ELF-1 (cell line): ENCODE measurements at places on chromosomes 6 and 20.

DNA sequence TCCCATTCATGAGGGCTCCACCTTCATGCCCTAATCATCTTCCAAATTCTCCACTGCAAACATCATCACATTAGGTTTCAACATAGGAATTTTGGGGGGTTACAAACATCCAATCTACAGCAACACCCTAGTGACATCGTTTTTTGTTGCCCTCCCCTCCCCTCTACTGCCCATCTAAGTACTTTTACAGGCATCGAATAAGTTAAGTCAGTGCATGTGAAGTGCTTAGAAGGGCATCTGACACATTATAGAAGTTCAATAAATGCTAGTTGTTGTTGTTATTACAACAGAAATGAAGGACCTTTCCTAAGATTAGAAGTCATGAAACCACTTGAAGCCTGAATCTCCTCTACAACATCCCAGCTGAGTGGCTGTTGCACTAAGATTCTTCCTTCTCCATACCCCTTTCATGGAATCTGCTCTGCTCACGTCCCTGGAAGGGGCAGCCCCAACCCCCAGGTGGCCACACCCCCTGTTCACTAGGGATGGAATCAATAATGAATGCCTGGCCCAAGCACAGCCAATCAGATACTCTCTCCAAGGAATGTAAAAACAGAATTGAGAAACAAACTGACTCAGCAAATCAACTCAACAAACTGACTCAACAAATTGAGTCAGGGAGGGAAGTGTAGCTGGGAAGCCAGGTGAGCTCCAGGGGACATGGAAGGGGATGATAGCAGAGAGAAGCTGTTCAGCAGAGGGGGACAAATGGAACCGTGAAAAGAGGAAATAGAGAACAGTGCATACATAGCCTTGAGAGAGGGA lies 3.9 kb upstream of the LRP11 start:
- DNase-seq = peak; percentile 47

- DNase-seq = no peak
These were observed 10.1 kb downstream of the ISM1 start for GRCh38 chr20:13231031-13231752.

GRCh38 chr6:107152638-107153430 lies 37.5 kb upstream of the BEND3 start:
- DNase-seq = no peak

- DNase-seq = no peak
These were observed 222.8 kb upstream of the RUNX2 start for GRCh38 chr6:45105170-45105820.

DNA sequence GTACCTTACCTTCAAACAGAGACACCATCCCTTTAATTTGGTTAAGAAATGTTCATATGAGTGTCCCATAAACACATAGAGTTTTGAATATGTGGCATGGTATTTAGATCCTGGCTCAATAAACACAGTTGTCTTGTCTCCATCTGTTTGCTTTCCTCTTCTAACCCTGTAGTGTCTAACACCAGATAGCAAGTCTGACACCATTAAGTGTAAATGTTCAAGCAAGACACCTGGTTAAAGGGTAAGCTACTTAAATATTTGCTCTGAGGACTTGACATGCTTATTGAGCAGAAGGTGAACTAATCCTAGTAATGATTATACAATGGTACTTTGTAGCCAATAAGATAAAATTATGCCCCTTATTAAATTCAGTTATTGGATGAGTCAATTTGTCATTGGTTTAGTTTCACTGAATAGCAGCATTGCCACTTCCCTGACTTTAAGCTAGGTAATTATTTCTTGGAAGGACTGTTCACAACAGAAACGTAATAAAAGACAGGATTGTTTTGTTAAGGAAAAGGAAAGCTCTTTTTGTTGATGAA lies 26.9 kb upstream of the GOPC start:
- DNase-seq = no peak

- DNase-seq = no peak
These were observed 482.9 kb downstream of the PTPRT start for GRCh38 chr20:42706759-42707158.

DNA sequence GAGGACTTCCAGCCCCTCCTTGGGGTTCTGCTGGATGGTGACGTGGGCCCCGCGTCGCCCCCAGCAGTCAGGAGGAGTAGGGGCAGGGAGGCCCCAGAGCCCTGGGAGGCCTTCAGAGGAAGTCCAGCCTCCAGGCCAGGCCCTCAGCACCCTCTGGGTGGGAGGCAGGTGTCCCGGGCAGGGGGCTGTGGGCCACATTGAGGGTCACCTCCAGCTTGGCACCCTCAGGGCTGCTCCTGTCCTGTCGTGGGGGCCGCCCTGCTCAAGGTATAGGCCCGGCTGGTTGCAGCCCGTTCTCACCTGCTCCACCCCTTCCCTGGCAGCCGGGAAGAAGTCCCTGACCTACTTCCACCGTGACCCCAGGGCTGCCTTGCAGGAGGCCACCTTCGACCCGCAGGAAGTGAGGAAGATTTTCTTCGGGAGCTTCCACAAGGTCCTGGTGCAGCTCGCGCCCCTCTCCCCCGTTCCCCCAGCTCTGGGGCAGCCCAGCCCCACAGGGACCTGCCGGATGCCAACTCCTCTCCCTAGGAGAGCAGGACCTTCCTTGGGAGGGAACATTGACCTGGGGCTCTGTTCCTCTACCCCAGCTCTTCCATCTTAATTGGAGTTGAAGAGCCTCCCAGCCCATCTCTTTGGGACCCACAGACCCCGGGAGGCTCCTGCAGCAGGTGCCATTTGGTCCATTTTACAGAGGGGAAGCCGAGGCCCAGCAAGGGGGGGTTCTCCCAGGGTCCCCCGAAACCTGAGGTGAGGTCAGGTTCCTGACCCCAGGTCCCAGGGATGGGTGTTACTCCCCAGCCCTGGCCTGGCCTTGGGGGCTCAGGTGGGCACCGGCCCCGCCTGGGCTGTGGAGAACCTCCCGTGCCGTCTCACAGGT lies 26.4 kb downstream of the COL20A1 start:
- DNase-seq = no peak

GRCh38 chr6:151390851-151391470 lies 398 bp downstream of the ZBTB2 start:
- DNase-seq = peak; percentile 66

DNA sequence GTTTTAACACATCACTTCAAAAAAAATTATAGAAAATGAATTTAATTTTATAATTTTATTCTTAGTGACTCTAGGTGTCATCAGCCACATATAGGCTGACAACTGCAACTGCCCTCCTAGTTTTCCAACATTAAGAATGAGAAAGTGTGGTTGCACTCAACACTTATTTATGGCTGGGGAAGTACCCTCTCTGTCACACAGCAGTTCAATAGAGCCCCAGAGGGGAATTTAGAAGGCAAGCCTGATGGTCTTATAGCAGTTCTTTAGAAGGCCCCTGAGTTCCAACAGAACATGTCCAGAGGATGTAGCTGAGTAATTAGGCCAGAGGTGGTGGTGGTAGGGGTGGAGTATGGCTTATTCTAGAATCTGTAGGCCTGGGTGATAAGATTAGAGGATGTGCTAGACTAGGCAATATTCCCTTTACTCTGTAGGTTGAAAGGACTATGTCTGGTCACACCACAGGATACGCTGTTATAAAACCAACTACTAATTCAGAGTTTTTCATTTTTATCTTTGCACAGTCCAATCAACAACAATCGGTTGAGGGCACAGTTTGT lies 226.5 kb upstream of the CITED2 start:
- no peak for DNase-seq

DNA sequence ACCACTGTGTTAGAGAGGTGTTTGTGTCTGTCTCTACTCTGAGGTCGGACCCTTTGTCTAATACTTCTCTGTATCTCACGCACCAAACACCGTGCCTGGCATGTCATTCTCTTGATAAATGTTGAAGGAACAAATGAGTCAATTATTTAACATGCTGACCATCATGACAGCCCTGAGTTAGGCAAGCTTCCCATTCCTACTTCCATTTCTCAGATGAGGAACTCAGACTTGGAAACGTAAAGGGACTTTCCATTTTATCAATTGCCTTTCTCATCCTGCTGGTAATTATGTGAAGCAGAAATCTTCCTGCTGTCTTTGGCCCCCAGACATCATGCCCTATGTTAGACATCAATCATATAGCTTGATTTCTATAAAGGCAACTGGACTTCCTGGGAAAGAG lies 227.0 kb upstream of the ECI2 start:
- DNase-seq = no peak

GRCh38 chr6:138868181-138868580 lies 72.3 kb downstream of the ECT2L start:
- no peak for DNase-seq

- peak; percentile 32 for DNase-seq
These were observed 113.9 kb downstream of the ELOVL4 start for GRCh38 chr6:79833264-79833963.

GRCh38 chr6:108777536-108777935 lies 70.7 kb upstream of the ARMC2 start:
- DNase-seq = no peak

DNA sequence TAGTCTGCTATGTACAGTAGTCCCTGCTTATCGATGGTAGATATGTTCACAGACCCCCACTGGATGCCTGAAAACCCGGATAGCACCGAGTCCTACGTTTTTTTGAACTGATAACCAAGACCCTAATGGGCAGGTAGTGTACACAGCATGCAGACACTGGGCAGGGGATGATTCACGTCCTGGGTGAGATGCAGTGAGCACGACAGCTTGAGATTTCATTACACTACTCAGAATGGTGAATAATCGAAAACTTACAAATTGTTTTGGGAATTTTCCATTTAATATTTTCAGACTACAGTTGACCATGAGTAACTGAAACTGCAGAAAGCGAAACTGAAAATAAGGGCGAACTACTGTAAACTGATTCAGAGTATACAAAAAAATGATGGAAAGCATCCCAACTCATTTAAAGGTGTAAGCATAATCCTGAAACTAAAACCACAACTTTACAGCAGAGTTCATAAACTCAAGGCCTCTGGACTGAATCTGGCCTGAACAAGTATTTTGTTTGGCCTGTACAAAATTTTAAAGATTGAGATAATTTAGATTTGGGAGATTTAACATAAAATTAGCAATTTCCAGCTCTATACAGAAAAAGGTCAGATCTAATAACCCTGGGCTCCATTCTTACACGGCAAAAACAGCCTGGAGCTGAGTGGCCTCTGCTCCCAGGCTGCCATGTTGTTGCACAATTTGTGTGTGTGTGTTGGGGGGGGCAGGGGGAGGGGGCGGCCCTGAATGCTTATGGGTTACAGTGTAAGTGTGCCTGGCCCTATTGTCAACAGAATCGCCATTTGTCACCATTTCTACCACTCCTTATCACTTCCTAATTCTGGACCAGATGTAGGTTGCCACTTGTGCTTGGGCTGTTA lies 34.9 kb downstream of the RNF24 start:
- DNase-seq = peak; percentile 20

- no peak for DNase-seq
These were observed 33.3 kb upstream of the TPBG start for GRCh38 chr6:82330171-82330804.

DNA sequence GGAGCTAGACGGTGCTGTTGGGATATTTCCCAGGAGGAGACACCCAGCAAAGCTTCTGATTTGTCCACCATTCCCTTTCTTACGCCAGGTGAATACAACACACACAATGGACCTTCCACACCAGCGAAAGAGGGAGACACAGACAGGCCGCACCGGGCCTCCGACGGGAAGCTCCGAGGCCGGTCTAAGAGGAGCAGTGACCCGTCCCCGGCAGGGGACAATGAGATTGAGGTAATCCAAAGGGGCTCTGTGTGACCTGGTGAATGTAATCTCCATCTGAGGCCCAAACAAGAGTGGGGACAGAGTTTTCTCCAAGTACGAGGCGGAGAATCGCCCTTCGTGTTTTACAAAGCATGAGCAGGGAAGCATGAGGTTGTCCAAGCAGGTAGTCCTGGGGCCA lies 194.5 kb downstream of the EYA2 start:
- no peak for DNase-seq

DNA sequence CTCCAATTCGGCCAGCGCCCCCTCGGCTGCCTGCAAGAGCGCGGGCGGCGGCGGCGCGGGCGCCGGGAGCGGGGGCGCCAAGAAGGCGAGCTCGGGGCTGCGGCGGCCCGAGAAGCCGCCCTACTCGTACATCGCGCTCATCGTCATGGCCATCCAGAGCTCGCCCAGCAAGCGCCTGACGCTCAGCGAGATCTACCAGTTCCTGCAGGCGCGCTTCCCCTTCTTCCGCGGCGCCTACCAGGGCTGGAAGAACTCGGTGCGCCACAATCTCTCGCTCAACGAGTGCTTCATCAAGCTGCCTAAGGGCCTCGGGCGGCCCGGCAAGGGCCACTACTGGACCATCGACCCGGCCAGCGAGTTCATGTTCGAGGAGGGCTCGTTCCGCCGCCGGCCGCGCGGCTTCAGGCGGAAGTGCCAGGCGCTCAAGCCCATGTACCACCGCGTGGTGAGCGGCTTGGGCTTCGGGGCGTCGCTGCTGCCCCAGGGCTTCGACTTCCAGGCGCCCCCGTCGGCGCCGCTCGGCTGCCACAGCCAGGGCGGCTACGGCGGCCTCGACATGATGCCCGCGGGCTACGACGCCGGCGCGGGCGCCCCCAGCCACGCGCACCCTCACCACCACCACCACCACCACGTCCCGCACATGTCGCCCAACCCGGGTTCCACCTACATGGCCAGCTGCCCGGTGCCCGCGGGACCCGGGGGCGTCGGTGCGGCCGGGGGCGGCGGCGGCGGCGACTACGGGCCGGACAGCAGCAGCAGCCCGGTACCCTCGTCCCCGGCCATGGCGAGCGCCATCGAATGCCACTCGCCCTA lies 963 bp downstream of the FOXF2 start:
- DNase-seq = peak; percentile 61

DNA sequence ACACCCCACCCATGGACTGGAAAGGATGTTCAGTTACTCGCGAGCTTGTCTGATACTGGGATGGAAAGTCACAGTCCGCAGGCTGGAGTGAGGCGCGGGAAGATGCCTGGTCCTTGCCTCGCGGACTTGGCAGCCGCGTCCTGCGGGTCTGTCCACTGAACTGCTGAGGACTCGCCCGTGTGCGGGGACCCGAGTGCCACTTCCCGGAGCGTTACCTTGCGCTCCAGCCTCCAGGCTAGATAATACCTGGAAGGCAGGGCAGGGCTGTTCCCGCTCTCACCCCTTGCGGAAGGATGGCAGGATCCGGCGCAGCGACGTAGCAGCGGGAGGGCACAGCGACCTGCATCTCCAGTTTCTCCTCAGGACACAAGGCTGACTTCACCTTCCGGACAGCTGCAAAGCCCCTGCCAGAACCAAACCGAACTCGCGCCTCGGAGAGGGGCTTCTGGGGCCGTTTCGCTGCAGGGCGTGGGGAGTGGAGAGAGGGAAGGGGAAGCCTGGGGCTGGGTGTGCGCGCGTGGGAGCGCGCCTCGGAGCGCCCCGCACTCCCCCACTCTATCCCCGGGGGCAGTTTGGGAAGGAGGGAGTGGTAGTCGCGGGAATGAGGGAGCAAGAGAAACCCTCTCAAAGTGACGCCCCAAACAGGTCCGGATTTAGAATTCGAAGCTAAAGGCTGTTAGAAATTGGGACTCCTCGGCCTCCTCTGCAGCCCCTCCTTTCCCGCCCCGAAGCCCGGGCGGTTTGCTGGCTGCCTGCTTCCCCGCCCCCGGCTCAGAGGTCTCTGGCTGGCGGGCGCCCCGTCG lies at the start of gene KCNQ5:
KCNQ5 (plus strand) TSS at position 774 of the 803 bp plus-strand sequence.
- DNase-seq = peak; percentile 46

- no peak for DNase-seq
These were observed 11.7 kb upstream of the SIRPB1 start for GRCh38 chr20:1631309-1632151.

GRCh38 chr20:37869334-37869861 lies 33.5 kb upstream of the VSTM2L start:
- DNase-seq = peak; percentile 32
